NCI-H1930 (cell line): ENCODE measurements at places on chromosomes 5 and 9.

DNA sequence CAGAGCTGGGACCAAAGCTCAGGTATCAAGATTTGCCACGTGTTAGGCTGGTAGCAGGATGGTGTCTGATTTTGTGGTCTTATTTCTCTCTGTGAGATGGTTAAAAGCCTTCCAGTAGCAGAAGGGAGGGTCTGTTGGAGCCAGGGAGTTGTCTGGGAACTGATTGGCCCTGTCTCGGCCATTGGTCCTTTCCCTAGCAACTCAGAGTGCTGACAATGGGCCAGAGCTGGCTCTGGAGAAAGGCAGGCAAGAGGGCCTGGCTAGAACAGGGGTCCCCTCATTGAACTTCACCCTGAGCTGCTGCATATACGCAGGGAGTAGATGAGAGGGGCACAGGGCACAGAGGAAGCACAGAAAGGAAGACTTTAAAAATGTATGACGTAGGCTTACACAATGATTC is 92.8 kb downstream of the PSD2 start:
- DNase-seq = no peak

GRCh38 chr5:137834498-137835049 is 33.1 kb upstream of the MYOT start:
- DNase-seq = no peak

GRCh38 chr5:77066823-77067442 is 20.2 kb downstream of the ZBED3 start:
- DNase-seq = no peak

DNA sequence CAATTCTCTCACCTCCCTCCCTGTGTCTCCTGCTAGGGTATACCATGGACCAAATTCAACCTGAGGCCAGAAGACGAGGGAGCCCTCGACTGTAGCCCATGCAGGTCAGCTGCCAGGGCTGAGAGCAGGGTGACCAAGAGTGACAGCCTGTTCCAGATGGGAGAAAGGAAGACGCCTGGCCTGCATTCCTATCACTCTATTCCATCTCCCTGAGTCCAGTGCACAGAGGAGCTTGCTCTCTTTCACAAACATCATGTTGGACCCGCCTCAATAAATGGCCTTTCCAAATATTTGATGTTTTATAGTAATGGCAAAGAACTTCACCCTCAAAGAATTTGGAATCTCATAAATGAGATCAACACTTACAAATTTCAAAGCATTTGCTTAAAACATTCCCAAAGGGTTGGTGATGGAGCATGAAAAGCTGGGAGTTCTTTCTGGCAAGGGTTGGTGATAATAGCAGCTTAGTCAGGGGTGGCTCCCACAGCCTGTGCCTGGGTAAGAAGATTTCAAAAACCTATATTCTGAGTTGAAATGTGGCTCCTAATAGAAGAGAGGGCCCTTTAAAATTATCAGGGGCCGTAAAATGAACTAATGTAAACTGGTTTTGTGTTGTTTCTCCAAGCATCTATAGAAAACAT is 393.1 kb downstream of the EFNA5 start:
- DNase-seq = no peak

GRCh38 chr5:177308740-177309139 is 3.0 kb downstream of the MXD3 start:
- no peak for DNase-seq

DNA sequence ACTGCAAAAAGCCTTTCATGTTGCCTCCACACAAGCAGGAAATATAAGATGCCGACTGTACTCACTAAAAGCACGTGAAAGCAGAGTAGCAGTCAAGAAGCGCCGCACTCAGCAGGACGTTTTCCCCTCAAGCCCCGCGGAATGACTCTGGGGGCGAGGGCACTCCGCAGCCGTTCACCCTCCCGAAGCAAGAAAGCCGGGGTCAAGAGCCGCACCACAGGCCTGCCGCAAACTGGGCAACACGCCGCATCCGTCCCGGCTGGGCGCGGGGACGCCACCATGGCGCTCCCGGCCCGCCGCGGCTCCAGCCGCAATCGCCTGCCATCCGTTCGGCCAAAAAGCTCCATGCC is 364 bp downstream of the RPS6 start:
- DNase-seq = no peak

GRCh38 chr5:93721511-93721910 is 19.9 kb downstream of the POU5F2 start:
- DNase-seq = no peak
